ENCODE measurements at places on chromosomes 3 and 15. TPM values are rescaled to one million over a fixed set of nuclear protein-coding genes. Genes with fewer than 3 reads are reported as not detected.

- peaks cover 6% of the 10 kb centered on the region for H3K4me1 ChIP-seq
- no peak overlapping the region for H3K4me3 ChIP-seq
- H3K36me3 ChIP-seq = peaks cover 5% of the 10 kb centered on the region
- DNase-seq = no peak
- H3K27me3 ChIP-seq = no peaks in the 10 kb centered on the region
These were observed 77.3 kb downstream of the ETFA start for GRCh38 chr15:76233921-76234320.

The ITPKA gene
- 2.3 TPM for total RNA-seq

DNA sequence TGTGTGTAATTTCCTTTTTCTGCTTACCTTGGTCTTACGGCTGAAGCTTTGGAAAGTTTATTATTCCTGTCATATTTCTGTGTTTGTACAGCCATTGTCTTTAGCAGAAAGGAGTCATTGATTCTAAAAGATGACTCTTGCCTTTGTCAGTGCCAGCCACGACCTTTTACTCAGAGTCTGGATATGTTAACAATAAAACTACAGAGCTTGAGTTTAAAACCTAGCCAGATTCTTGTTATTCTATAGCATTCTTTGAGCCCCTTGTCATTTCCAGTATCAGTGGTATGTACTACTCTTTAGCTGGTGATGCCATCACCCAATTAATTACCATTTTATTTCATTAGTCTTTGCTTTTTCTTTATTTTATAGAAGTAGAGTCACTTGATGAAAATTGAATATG lies 142.4 kb downstream of the TCF12 start:
- H3K27me3 ChIP-seq = no peaks in the 10 kb centered on the region
- H3K4me1 ChIP-seq = peaks cover 81% of the 10 kb centered on the region
- peak overlapping the region; percentile 62 for H3K4me3 ChIP-seq
- peak; percentile 83 for DNase-seq
- H3K27ac ChIP-seq = peak overlapping the region; percentile 84

DNA sequence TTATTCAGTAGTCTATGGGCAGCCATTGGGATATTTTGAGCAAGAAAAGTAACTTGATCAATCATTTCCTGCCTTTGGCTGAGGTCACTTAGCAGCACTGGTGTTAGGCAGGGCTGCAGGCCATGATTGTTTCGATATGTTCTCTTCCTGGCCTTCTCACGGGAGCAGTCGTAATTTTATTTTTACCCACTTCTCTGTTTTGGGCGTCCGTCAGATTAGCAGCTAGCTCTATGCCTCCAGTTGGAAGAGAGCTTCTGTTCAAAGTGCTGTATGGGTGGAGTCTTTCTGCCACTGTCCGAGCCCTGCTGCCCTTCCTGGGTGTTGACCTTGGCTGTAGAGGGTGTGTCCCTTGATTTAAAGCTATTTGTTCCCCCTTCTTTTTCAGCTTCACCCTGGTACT lies 123.4 kb upstream of the ROPN1 start:
- no peak for DNase-seq
- H3K27me3 ChIP-seq = no peaks in the 10 kb centered on the region
- no peak overlapping the region for H3K4me3 ChIP-seq

GRCh38 chr3:123096126-123096525 lies 29.3 kb downstream of the PDIA5 start:
- peaks cover 2% of the 10 kb centered on the region for H3K27me3 ChIP-seq
- DNase-seq = no peak
- peaks cover 41% of the 10 kb centered on the region for H3K36me3 ChIP-seq
- peaks cover 40% of the 10 kb centered on the region for H3K4me1 ChIP-seq

- peaks cover 11% of the 10 kb centered on the region for H3K27me3 ChIP-seq
- no peak for DNase-seq
- H3K4me1 ChIP-seq = peaks cover 76% of the 10 kb centered on the region
- peaks cover 21% of the 10 kb centered on the region for H3K36me3 ChIP-seq
These were observed 8.5 kb downstream of the CSRNP1 start for GRCh38 chr3:39144748-39145380.

DNA sequence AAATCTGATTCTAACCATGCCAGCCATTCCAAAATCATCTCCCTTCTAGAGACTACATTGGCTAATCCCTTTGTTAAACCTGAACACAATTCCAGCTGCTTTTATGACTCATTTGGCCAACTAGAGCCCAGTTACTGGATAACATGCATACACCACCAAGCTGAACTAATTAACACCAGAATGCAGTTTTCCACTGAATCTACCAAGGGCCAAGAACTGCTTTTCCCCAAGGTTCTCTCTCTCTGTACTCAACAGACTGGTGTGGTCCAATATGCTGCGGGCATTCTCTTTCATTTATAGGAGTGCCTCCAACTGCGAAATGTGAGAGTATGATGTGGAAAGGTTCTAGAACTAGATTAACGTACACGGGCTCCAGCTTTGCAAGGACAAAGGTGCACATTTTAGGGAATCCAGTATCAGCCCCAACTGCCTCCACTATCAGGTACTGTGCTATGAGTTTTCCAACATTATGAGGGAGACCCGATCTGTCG lies 1.5 kb downstream of the CHSY1 start:
- H3K27me3 ChIP-seq = peaks cover 4% of the 10 kb centered on the region
- DNase-seq = peak; percentile 55
- peak overlapping the region; percentile 87 for H3K4me3 ChIP-seq
- H3K27ac ChIP-seq = peak overlapping the region; percentile 88
- H3K36me3 ChIP-seq = peaks cover 20% of the 10 kb centered on the region

DNA sequence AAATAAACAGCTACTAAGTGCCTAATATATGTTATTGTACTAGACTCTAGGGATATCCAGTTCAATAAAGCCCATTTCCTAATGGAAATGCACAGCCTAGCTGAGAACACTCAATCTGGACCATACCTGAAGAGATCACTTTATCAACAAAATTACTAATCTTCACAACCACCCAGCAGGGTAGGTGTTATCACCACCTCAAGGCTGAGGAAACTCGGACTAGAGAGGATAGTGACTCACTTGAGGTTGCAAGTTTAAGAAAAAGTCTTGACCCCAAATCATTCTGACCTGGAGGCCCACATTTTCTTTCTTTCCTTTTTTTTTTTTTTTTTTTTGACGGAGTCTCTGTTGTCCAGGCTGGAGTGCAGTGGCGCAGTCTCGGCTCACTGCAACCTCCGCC lies 3.1 kb upstream of the FMN1 start:
- peaks cover 34% of the 10 kb centered on the region for H3K4me1 ChIP-seq
- no peaks in the 10 kb centered on the region for H3K36me3 ChIP-seq
- peaks cover 17% of the 10 kb centered on the region for H3K27me3 ChIP-seq
- no peak overlapping the region for H3K27ac ChIP-seq
- DNase-seq = no peak

DNA sequence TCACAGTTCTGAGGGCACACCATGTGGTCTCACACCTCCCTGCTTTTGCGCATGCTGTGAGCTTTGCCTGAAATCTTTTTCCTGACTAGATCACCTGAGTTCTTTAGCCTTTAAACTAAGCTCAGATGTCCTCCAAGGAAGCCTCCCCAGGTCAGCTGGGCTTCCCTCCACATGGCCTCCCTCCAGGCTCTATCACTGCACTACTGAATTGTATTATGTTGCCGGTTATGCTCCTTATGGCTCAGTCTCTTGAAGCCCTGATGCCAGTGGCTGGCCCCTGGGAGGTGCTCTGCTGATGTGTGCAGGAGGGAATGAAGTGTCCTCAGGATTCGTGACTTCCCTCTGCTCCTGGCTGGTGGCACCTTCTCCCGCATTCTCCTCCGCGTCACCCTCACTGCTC lies 93.3 kb upstream of the BLM start:
- no peaks in the 10 kb centered on the region for H3K27me3 ChIP-seq
- peaks cover 12% of the 10 kb centered on the region for H3K36me3 ChIP-seq
- H3K4me1 ChIP-seq = no peaks in the 10 kb centered on the region
- no peak for DNase-seq
